ENCODE measurements at places on chromosomes 4 and X. TPM values are rescaled to one million over a fixed set of nuclear protein-coding genes. Genes with fewer than 3 reads are reported as not detected.

The RNF4 gene
- total RNA-seq: 48.2 TPM

The MTHFD2L gene
- total RNA-seq: 12.7 TPM

The CCDC149 gene
- 12.6 TPM for total RNA-seq

The PCDH10 gene
- 85.6 TPM for total RNA-seq

The NUP62CL gene
- total RNA-seq: not detected

The ARL13A gene
- not detected for total RNA-seq

The NAAA gene
- total RNA-seq: 51.2 TPM

The HHIP gene
- total RNA-seq: 11.1 TPM

The CXCL8 gene
- 23.3 TPM for total RNA-seq

The LRRC66 gene
- 0.91 TPM for total RNA-seq

The TRPC5OS gene
- total RNA-seq: not detected

The STARD8 gene
- total RNA-seq: 1.6 TPM

The PLP1 gene
- 0.46 TPM for total RNA-seq

The STBD1 gene
- total RNA-seq: 11.1 TPM

The DCHS2 gene
- total RNA-seq: not detected

The F8 gene
- total RNA-seq: 4.0 TPM

The TMPRSS11F gene
- total RNA-seq: not detected

The HDX gene
- total RNA-seq: 5.2 TPM

The TGIF2LX gene
- not detected for total RNA-seq

The TMPRSS11B gene
- total RNA-seq: not detected

The TKTL1 gene
- total RNA-seq: not detected

All from smooth muscle cell of the pulmonary artery (primary cell).